ENCODE measurements at places on chromosomes 13 and 19.
A peak's percentile ranks its signal among the peaks of the same experiment; 100 is the strongest.

DNA sequence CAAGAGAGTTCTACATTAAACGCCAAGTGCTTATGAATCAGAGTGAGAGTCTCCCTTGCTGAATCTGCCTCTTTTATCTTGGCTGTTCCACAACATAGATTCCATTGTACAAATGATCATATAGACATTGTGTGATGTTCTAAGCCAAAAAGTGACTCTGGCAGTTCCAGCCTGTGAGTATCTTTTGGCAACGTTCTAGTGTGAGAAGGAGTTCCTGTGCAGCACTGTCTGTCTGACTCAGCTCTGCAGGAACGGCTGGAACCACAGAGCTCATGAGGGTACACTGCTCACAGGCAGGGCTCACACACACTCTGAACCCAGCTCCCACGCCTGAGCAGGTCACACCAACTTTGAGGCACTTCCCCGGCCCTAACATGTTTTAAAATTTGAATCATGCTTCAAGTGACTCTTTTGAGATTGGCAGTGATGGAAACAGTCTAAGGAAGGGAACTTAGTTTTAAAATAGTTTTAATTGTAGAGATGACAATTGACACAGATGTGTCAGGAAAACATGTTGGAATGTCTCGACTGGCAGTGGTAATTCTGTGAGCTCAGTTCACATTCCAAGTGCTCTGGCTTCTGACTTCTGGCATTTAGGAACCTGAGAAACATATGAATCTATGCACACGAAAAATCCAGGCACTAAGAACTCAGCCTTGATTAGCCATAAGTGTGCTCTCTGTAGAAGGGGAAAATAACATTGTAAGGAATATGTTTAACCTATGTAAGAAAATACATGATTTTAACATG lies 272.0 kb downstream of the UQCRFS1 start:
- no peak for DNase-seq

DNA sequence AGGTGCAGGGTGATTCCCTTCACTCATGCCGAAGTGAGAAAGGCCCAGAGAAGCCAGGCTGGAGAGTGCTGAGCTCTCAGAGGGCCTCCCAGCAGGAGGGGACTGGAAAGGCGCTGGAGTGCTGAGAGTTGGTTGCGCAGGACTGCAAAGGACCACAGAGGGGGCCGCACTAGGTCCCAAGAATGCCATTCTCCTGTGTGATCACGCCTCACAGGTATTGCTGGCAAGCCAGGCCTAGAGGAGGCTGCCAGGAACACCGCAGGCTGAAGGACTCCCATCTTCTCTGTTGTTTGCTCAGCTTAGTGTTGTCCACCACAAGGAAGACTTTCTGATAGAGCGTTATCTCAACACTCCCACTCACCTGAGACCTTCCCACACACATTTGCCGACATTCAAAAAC lies 165.0 kb downstream of the FGF14 start:
- no peak for DNase-seq

GRCh38 chr13:94261163-94261562 lies 218.3 kb downstream of the DCT start:
- no peak for DNase-seq

DNA sequence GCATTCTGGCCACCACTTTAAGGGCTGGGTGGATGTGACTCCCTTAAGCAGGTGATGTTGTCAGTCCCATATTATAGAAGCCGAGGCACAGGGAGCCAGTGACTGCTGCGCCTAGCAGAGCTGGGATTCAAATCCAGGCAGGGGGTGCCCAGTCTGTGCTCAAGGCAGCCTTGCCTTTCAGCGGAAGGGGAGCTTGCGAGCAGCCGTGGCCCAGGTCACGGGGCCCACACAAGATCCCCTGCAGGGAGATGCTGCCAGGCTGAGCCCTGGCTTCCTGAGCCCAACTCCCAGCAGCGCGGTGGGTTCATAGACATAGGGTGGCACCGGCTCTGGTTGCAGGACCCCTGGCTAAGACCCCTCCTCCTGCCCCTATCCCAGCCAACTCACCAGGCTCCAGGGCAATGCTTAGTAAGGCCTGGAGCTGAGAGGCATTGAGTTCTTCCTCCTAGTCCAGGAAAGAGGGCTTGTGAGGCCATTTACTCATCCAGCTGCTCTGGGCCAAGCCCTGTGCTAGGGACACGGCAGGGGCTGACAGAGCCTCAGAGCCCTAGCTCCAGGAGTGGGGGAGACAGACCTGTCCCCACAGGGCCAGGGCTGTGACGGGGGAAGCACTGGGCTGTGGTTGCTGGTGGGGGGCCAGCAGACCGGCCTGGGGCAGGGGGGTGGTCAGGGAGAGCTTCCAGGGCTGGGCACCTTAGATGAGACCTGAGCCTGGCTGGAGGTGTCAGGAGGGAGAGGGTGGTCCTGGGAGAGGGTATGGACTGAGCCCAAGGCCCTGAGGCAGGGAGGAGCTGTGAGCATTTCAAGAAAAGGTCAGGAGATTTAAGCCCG lies 9.6 kb downstream of the CAPN12 start:
- no peak for DNase-seq

DNA sequence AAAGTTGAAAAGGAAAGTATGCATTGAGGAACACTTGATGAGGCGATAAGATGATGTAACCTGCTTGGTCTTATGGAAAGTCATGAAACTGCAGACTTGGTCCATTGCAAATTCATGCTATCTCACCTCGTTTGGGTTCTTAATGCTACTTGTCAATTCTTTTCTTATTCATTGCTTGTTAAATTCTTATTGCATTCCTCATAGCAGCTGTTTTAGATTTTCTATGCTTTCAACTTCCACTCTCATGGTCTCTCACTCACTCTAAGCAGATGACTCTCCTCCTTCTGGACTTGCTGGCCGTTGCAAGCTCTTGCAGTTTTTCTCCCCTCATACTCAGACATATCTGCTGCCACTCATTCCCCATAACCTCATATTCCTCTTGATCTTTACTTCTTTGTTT lies 67.8 kb upstream of the CSNK1A1L start:
- no peak for DNase-seq

- no peak for DNase-seq
These were observed 3.6 kb downstream of the NACC1 start for GRCh38 chr19:13121551-13122274.

DNA sequence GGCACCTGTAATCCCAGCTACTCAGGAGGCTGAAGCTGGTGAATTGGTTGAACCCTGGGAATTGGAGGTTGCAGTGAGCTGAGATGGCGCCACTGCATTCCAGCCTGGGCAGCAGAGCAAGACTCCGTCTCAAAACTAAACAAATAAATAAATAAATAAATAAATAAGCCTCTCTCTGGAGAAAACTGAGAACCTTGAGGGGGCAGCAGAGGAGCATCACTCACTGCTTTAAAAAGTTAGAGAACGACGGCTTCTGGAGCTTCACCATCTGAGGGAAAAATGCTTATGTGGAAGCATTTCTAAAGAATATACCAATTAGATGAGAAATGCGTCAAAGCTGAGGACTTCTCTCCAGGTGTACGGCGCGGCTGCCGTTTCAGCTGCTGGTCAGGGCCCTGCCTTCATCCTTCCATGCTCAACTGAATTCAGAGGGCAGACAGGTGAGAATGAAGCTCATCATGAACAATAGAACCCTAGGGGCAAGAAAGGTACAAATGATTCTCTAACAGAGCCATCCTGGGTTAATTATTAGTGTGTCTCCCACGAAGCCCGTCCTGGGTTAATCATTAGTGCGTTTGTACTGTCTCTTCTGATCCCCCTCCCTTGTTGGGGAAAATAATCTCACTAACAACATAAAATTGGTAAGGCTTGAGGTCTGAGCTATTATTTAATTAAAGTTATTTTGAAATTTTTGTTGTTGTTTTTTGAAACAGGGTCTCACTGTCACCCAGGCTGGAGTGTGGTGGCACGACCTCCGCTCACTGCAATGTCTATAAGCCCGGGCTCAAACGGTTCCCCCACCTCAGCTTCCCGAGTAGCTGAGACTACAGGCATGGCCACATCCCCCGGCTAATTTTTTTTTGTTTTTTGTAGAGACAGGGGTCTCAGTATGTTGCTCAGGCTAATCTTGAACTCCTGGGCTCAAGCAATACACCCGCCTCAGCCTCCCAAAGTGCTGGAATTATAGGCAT lies 80.1 kb downstream of the IPO5 start:
- no peak for DNase-seq

DNA sequence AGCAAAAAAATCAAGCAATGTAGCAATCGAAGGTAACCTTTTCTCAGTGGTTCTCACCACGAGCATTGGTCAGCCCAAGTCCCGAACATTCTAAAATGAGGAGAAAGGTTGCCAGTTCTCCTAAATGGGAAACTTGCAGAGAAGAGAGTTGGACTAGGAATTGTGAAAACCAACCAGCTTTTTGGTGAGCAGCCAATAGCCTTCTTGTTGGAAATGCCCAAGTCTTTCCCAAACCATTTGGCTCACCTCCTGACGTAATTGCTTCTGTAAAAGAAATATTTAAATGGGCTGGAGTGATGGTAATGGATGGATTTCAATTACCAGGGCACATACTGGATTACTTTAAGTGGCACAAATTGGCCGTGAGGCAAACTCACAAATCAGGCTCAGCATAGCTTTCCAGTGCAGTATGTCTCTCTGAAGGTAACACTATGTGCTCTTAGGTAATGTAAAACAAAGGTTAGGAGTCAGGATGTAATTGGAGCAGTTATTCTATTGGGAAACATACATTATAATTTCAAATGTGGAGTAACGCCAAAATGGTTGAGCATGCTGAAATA lies 423.2 kb downstream of the KLF5 start:
- no peak for DNase-seq

DNA sequence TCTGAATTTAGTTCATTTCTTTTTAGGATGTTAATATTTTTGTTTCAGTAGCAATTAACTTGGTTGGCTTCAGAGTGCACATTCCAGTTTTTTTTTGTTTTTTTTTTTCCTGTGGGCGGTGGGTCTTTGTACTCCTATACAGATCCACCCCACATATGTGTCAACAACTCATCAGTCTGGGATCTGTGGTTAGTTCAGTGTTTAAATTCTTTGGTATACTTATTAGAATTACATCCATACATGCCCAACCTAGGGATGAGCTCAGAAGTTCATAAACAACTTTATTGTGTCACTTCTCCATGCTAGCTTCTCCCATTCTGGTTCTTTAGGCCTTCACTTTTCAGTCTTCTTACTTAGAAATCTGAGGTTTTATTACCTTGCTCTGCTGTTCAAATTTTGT lies 50.9 kb downstream of the PCCA start:
- DNase-seq = no peak

DNA sequence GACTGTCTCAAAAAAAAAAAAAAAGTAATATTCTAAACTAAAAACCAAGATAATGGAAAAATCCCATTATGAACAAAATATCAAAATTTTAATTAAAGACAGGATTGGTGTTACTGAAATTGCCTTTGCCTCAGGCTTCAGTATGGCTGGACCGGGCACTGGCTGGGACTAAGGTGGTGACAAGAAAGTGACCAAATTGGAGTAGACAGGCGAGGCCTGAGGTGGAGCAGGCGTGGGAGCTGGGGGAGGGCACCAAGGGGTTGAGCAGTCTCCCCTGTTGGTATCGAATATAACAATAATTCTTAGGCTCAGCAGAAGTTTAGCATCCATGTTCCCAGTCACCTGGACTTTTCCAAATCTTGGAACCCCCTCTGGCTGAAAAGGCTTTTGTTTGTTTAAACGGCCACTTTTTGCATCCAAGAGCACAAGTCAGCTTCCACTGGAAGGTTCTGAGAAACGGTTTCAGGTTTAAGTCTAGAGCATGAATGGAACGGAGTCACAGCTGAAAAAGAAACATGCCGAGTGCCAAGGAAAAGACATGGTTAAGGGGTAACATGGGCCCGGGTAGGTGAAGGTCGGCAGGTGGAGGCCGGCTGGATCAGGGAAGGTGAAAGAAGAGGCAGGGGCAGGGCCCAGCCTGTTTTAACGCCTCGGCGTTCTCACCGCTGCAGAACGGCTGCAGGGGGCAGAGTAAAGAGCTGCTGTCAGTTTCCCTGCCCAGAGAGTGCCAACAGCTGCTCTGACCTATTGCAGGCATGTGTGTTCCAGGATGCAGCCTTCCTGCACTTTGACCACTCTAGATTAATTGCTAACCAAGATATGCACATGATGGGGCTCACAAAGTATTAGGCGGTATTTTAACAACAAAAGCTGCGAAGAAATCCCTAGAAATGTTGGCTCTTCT lies 104.4 kb downstream of the TM9SF2 start:
- DNase-seq = peak; percentile 36

GRCh38 chr19:5251096-5252065 lies 89.2 kb downstream of the PTPRS start:
- DNase-seq = no peak

Data from stimulated activated CD4-positive, alpha-beta T cell treated with anti-CD3 and anti-CD28 coated beads, Interleukin-12 subunit alpha, Interleukin-12 subunit beta, amount 100 ng/mL, for 4 hours (primary cell).